ENCODE measurements at places on chromosomes 5 and 9. TPM values are rescaled to one million over a fixed set of nuclear protein-coding genes. Genes with fewer than 3 reads are reported as not detected.

The UGT3A2 gene
- 0.44 TPM for total RNA-seq

The PCDHGA3 gene
- 2.9 TPM for total RNA-seq

GRCh38 chr5:118678746-118679145 is 309.6 kb downstream of the DTWD2 start:
- DNase-seq: no peak

DNA sequence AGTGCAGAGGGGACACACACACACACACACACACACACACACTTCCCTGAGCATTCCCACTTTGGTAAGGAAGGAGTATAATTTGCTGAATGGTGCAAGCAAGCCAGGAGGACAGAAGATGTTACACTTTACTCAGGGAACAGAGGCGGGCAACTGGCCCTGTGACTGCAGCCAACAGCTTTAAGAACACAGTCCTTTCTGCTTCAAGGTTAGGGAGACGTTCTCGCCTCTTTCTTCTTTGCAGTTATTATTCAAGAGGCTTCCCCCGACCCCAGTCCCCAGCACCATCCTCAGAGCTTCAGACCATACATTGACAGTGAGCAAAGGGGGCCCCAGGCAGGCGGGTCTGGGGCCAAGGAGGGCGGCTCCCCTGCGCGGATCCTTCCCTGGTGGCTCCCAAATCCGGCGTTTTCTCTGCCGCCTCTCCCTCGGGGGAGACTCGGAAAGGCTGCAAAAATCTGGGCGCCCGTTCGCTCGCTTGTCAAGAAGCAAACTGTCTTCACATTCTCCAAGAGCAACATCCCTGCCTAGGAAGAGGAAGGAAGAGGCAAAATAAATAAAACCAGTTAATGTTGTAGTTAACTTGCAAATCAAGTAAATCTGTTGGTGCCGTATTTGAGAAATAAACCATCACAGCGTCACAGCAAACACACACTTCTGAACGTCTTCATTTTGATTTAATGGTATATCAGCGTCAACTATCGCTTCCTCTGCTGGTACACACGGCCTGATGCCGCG is 3.8 kb upstream of the LHX2 start:
- DNase-seq: no peak

GRCh38 chr9:122393284-122393983 is 22.6 kb downstream of the PTGS1 start:
- DNase-seq: no peak

DNA sequence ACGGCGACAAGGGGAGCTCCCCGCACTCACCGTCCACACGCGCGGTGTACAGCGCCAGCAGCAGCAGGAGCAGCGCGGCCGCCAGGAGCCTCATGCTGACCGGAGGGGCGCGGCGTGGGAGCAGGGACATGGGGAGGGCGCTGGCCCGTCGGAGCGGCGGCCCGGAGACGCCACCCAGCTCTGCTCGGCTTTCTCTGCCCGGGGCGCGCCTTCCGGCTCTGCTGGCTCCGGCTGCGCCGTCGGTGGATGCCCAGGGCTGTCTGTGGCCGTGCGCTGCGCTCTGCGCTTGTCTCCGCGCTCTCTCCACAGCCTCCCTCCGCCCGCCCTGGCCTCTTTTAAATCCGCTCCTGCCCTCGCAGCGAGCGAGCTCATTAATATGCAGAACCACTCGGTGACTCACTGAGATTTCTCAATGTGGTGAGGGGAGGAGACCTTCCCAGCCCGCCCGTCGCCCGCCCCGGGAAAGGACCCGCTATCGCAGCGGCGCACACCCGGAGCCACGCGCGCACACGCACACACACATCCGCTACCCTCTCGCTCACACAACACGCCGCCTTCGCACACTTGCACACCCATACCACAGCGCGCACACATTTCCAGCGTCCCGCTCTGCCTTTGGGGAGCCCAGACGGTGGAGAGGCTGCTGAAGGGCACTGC is at the start of gene CXCL14:
Gene CXCL14 (minus strand): TSS at position 307 of the 657 bp plus-strand sequence. CDS start 213 bp downstream, at position 94.
- peak; percentile 49 for DNase-seq

GRCh38 chr5:78638423-78638822 is 10.1 kb downstream of the LHFPL2 start:
- DNase-seq: peak; percentile 77

All from ureter (tissue), 1 donor.